Naive thymus-derived CD8-positive, alpha-beta T cell (primary cell): ENCODE measurements at places on chromosomes 2 and 18. TPM values are rescaled to one million over a fixed set of nuclear protein-coding genes. Genes with fewer than 3 reads are reported as not detected.

Gene UGT1A3
- not detected for polyA plus RNA-seq

Gene PLCD4
- 0.13 TPM for polyA plus RNA-seq

Gene DIS3L2
- polyA plus RNA-seq: 16.4 TPM

Gene OR6B2
- not detected for polyA plus RNA-seq

Gene RGPD3
- polyA plus RNA-seq: 0.06 TPM

Gene SCN1A
- not detected for polyA plus RNA-seq

Gene DSC3
- not detected for polyA plus RNA-seq

Gene INPP5D
- polyA plus RNA-seq: 88.3 TPM

GRCh38 chr2:101793277-101793969 lies 95.9 kb downstream of the MAP4K4 start:
- no peak for DNase-seq

GRCh38 chr2:158900345-158900744 lies 68.1 kb upstream of the TANC1 start:
- no peak for DNase-seq

DNA sequence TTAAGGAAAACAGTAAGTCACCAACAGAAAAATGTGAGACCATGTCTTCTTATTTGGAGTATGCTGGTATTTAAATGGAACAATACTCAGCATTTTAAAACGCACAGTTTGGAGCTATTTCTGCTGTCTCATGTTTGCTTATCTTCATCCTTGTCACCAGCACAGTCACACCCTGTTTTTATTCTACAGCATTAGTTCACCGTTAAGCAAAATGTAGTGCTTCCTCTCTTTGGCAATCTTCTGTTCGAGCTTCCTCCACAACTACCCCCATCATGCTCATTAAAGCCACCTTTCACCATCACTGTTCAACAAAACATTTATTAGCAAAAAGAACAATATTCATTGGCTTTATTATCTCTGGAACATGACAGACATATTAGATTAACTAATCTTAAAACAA lies 64.0 kb downstream of the SLC40A1 start:
- DNase-seq: no peak

- DNase-seq: no peak
These were observed 154.4 kb downstream of the CCDC85A start for GRCh38 chr2:56338232-56338631.

GRCh38 chr2:47029737-47030524 lies 114.3 kb upstream of the MCFD2 start:
- DNase-seq: no peak

GRCh38 chr2:156476021-156476849 lies 40.1 kb downstream of the GPD2 start:
- no peak for DNase-seq

DNA sequence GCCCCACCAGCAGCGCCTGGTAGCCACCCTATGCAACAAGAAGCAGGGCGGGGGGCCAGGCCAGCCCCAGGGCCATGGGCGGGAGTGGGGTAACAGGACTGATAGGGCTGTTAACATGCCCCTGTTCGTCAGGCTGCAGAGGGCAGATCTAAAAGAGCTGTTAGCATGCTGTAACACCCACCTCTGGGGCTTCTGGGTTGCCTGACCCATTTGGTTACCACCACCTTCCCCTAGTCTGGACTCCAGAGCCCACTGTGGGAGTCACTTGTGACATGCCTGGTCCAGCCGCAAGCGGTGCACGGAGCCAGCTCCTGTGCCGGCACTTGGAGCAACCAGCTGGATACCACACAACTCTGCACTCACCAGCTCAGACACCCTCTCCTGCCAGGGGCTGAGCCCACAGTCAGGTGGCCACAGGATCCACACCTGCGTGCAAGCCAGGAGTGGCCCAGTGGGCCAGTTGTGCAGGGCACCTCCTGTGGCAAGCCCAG lies 2.1 kb downstream of the METTL8 start:
- DNase-seq: no peak

GRCh38 chr2:71556692-71557250 lies 103.4 kb downstream of the DYSF start:
- no peak for DNase-seq

- DNase-seq: no peak
These were observed 194.8 kb upstream of the SLC8A1 start for GRCh38 chr2:40646642-40647041.

DNA sequence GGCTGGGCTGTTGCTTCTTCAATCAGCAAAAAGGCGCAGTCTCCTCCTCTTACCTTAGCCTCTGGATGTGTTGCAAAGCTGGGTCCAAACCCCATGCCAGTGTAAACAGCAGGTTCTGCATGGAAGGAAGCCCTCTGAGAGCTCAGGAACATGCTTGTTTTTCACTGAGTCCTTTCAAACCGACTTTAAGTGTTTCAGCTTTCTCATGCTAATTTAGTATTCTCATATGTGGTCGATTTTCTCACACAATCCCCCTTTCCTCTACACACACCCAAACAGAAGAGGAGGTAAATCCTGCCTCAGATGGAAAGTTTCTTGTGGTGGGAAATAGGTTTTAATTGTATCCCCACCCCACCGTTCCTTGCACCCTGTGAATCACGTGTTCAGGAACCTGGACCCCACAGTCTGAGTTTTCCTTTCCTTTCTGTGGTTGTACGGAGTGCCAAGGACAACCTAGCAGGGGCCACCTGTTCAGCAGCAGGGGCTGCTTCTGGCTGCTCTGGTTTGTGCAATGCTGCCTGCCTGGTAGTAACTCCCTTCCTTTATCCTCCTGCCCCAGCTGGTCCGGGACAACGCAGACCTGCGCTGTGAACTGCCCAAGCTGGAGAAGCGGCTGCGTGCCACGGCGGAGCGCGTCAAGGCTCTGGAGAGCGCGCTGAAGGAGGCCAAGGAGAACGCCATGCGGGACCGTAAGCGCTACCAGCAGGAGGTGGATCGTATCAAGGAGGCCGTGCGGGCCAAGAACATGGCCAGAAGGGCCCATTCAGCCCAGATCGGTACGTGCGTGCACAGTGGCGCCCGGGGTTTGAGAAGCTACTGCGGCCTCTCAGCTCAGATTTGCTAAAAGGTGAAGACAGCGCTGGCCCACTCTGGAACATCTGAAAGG lies 28.7 kb upstream of the LYPD6B start:
- DNase-seq: no peak

- DNase-seq: no peak
These were observed 20.9 kb upstream of the TEX44 start for GRCh38 chr2:231571661-231572191.

- DNase-seq: peak; percentile 34
These were observed 37.6 kb downstream of the SMAD7 start for GRCh38 chr18:48913201-48913600.

DNA sequence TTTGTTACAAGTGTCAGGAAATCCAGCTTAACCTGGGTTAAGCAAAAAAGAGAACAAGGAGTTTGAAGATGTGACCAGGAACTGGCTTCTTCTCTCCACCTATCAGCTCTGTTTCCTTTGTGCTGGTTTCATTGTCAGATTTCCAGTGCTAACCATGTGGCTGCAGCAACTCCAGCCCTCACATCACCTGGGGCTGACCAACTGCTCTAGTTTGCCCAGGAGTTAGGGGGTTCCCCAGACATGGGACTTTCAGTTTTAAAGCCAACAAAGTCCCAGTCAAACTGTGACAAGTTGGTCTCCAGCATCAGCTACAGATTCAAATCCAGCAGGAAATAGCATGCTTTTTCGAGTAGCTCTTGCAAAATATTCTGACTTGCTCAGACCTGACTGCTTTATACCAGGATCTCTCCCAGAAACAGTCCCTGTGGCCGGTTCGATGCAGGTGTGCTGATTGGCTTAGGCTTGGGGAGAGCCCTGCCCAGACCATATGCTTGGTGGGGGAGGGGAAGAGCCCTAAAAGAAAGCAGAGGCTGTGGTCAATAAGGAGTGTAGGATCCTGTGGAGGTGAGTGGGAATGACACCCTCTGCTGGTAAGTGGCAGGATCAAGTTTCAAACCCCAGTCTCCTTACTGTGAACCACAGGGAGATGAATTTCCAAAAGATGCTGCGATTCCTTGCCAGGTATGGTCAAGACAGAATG lies 49.5 kb downstream of the KCNE4 start:
- no peak for DNase-seq

- DNase-seq: no peak
These were observed 73.3 kb upstream of the PNPT1 start for GRCh38 chr2:55766947-55767346.

GRCh38 chr2:170176212-170176611 lies 1.7 kb upstream of the MYO3B start:
- DNase-seq: no peak

DNA sequence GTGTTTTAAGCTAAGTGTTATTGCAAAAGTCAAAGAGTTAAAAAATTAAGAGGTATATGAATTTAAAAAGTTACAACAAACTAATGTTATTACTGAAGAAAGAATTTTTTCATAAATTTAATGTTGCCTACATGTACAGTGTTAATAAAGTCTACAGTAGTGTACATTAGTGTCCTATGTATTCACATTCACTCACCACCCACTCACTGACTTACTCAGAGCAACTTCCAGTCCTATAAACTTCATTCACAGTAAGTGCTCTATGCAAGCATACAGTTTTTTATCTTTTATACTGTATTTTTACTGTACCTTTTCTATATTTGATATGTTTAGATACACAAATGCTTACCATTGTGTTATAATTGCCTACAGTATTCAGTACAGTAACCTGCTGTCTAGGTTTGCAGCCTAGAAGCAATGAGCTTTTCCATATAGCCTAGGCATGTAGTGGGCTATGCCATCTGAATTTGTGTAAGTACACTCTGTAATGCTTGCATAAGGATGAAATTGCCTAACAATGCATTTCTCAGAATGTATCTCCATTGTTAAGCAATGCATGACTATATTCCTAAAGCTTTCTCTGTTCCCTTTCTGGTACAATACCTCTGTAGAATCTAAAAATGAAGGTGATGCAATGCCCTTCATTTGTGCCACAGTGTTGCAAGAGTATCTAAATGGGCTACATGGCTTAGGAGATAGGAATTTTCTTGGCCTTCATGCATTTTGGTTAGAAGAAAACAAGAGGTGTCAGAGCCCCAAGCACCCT lies 370.8 kb upstream of the NT5C1B start:
- DNase-seq: no peak

GRCh38 chr2:216284708-216285107 lies 87.6 kb downstream of the MARCHF4 start:
- DNase-seq: no peak

DNA sequence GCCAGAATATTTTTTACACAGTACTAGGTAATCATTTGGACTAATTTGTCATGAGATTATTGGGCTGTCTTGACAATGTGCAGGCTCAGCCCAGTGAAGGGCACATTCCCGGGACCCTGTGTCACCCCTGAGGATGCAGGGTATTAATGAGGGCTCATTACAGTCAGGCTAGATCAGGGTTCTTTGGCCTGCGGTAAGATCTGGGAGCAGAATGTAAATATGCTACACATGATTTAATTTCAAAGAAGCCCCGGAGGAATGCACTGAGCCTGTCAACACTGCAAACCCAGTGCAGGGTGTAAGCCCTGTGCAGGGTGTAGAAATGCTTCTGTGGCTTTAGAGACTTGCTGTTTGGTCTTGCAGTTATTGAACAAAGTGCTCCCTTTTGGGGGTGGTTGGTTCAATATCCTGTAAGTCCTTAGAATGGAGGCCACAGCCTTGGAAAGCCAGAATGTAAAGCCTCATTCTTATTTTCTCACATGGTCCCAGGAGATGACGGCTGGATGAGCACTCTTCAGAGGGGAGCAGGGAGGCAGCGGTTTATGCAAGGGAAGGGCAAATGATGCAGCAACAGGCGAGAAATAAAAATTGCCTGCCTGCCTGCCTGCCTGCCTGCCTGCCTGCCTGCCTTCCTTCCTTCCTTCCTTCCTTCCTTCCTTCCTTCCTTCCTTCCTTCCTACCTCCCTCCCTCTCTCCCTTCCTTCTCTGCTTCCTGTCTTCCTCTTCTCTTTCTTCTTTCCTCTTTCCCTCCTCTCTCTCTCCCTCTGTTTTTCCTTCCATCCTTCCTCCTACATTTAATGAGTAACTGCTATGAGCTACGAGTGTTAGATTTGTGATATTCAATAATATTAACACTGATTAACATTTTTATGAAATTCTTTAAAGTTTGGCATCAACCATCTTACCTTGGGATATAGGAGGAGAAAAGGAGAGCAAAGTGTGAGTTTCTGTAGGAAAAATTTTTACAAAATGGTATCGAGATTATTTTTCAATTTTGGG lies 148.8 kb downstream of the VAPA start:
- DNase-seq: no peak

DNA sequence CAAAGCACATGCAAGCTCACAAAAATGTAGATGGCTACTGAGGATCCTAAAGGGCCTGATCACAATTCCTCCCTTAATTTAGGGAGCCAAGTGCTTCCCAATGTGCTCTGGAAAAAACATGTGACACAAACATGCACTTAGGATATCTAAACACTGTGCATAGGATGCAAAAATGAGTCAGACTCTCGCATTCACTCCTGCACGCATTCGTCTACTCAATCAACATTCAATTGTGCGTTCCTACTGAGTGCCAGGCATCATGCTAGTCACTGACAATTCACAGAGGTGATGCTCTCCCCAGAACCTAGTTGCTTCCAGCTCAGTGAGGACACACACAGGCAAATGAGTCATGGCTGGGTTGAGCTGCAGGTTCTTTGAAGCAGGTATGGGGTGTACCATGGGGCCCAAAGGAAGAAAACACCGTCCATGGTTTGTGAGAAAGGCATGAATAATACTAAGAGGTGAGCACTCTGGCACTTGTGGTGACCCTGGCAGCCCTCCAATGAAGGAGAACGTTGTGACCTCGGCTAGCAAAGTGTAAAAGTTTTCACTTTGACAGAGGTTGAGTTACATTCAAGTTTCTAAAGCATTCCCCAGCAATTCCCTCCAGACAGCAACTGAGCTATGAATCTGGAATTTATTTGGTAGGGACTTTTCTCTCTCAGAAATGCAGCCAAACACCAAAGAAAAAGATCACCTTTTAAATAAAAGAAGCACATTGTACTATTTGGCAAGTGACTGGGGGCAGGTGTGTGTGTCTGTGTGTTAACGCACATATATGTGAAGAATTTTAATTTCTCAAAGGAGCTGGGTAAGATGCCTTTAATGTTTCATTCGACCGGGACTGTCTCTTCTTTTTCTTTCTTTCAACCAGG lies 173.3 kb downstream of the ALPK2 start:
- no peak for DNase-seq

DNA sequence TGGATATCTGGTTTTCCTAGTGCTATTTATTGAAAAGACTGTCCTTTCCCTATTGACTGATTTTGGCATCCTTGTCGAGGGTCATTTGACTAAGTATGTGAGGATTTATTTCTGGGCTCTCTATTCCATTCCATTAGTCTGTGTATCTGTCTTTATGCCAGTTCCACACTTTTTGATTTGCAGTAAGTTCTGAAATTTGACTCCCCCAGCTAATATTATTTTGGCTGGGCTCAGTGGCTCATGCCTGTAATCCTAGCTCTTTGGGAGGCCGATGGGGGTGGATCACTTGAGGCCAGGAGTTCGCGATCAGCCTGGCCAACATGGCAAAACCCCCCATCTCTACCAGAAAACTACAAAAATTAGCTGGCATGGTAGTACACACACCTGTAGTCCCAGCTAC lies 46.8 kb upstream of the GAREM2 start:
- no peak for DNase-seq

DNA sequence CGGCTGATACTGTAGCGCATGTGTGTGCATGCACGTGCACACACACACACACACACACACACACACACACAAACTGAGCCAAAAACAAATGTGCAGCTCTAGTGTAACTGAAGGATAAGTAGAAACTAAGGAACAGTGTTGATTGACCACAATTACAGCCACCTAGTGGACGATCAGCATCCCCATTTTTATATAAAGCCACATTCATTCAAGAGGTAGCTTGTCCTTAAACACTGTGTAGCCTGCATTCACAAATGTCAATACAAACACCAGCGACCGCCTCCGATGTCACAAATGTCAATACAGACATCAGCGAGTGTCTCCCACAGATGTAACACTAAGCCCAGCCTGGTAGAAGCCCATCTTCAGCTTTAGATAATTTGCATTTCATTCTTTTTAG lies 167.4 kb downstream of the PTGR3 start:
- no peak for DNase-seq
